CD4-positive, alpha-beta T cell (primary cell): ENCODE measurements at places on chromosomes 1 and 21. TPM values are rescaled to one million over a fixed set of nuclear protein-coding genes. Genes with fewer than 3 reads are reported as not detected.

The MIB2 gene
- total RNA-seq, result 58.3 TPM

The HPDL gene
- not detected for total RNA-seq

The HPCAL4 gene
- 22.8 TPM for total RNA-seq

The DSTYK gene
- total RNA-seq, result 15.3 TPM

The PTPN22 gene
- 28.3 TPM for total RNA-seq
